Right forelimb (tissue), 1 donor: ENCODE measurements at places on chromosomes 1 and 21.

GRCh38 chr1:68673771-68674170, 176.9 kb upstream of the DEPDC1 start:
- no peak for DNase-seq

GRCh38 chr1:229019663-229020271, 251.1 kb upstream of the RAB4A start:
- no peak for DNase-seq

- no peak for DNase-seq
Observed at GRCh38 chr1:12458571-12458970, 159.4 kb downstream of the DHRS3 start.

DNA sequence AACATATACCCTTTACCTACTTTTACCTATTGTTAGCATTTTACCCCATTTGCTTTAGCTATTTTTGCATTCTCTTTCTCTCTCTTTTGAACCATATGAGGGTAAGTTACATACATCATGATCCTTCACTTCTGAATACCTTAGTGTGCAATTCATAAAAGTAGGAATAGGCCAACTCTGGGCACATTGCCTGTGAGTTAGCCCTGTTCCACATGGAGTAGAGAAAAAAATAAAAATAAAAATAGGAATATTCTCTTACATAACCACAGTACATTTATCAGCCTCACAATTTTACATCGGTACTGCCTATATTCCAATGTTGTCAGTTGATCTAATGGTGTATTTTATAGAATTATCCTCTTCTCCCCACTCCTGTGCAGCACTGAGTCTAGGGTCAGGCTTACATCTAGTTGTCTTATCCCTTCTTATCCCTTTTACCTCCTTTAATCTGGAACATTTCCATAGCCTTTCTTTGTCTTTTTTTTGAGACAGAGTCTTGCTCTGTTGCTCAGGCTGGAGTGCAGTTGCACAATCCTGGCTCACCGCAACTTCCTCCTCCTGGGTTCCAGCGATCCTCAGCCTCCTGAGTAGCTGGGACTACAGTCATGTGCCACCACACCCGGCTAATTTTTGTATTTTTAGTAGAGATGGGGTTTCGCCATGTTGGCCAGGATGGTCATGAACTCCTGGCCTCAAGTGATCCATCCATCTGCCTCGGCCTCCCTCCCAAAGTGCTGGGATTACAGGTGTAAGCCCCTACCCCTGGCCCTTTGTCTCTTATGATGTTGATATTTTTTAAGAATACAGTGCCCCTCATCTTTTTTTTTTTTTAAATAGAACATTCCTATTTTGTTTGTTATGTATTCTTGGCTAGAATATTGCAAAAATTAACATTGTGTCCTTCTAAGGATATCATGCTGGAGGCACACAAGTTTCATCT, 11.1 kb upstream of the SLC30A1 start:
- no peak for DNase-seq

- DNase-seq, result no peak
Observed at GRCh38 chr1:76951153-76951552, 83.9 kb downstream of the ST6GALNAC5 start.

DNA sequence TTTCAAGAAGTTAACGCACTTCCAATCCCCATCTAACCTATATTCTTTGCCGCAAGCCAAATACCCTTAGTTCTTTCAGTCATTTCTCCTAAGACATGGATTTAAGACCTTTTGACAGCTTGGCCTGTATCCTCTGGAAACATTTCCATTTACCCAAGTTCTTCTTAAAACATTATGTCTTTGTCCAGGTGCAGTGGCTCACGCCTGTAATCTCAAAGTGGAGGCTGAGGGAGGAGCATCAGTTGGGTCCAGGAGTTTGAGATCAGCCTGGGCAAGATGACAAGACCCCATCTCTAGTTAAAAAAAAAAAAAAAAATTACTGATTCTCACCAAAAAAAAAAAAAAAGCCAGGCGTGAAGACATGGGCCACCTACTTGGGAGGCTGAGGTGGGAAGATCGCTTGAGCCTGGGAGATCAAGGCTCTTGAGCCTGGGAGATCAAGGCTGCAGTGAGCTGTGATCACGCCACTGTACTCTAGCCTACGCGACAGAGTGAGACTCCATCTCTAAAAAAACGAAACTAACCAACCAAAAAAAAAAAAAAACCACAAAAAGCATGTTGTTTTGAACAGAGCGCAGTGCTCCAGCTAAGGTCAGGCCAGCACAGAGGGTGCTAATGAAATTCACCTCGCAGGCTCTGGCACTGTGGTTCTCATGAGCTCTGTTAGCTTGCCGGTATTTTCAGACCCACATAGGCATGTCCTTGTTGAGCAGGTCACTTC, 36.0 kb downstream of the NUAK2 start:
- DNase-seq, result no peak

DNA sequence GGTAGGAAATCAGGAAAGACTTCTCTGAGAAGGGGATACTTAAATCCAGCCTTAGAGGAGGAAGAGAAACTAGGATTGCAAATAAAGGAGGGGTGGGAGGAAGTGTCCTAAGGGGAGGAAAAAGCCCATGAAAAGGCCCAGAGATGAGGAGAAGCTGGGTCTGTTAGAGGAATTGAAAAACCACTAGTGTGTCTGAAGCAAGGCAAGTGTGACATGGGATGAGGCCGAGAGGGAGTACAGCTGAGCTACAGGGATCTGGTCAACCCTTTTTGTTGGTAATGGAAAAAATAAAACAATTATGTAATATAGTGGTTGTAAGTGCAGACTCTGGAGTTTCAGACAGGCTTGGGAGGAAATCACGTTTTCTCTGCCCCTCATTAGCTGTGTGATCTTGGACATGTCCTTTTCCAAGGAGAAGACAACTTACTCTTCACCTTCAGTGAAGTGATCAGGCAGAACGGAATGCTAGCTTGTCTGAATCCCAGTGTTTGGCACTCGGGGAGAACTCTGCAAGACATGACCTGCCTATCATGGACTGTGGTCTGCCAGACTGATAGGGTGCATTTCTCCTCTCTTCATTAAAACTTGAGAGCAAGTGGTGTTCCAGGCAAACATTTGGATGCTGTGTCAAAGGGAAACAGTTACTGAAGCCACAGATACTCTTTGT, 7.4 kb upstream of the S100A10 start:
- DNase-seq, result no peak

DNA sequence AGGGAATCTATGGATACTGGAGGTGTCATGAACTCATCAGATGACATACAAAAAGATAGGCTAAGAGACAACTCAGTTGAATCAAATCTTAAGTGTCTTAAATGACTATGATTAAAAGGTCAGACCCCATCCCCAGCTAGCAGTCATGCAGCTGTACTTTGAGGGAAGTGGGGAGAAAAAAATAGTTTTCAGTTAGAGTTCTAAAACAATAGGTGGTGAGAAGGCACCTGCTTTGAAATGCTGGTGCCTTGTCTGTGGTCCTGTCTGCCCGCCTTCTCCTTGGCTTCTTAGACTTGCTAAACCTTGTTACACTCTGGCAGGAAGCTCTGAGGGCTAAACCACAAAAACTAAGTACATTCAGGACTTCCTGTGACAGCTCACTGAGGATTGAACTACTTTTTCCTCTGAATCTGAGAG, 15.3 kb downstream of the CD2 start:
- no peak for DNase-seq

GRCh38 chr21:15221799-15222386, 157.1 kb upstream of the NRIP1 start:
- DNase-seq, result no peak

DNA sequence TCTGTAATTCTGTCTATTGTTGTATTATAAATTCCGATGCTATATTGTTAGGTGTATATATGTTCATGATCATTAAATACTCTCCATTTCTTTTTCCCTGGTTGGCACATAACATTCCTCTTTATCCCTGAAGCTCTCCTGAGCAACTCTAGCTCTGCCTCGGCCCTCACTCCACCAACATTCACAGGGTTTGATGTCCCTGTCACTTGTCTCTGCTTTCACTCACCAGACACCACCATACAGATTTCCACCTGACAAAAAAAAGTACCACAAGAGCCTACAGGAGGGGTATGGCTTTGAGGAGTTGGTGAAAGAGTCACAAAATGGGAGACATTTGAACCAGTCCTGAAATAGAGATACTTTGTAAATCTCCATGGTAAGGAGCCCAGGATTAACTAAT, 8.8 kb upstream of the TSPEAR start:
- no peak for DNase-seq

GRCh38 chr1:200749090-200749489, 10.4 kb downstream of the CAMSAP2 start:
- DNase-seq, result no peak

DNA sequence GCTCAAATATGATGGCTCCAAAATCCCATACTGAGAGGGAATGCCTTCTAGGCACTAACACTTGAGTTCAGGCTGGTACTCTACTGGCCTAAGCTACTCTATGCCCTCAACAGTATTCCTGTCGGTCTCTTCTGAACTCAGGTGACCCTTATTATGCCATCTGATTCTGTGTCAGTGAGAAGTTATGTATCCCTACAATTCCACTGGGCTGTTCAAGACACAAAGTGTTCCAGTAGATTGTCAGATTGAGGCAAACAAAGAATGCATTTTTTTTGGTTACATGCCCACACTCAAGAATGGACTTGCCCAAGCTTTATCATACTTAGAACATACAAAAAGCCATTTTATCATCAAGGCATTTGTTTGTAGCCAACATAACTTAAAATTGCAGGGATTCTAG, 553.8 kb upstream of the PRMT6 start:
- no peak for DNase-seq

GRCh38 chr1:183411091-183411490, 7.1 kb downstream of the NMNAT2 start:
- no peak for DNase-seq

GRCh38 chr1:191260056-191260455, 782.4 kb upstream of the BRINP3 start:
- DNase-seq, result no peak

- DNase-seq, result no peak
Observed at GRCh38 chr21:37564924-37565529, 198.5 kb downstream of the DYRK1A start.

- DNase-seq, result no peak
Observed at GRCh38 chr21:43645976-43646375, 13.3 kb downstream of the HSF2BP start.

GRCh38 chr1:219402925-219403324, 210.0 kb downstream of the ZC3H11B start:
- no peak for DNase-seq

GRCh38 chr1:182670032-182670749, 14.2 kb downstream of the RGS8 start:
- no peak for DNase-seq

GRCh38 chr1:204341380-204341779, 18.3 kb downstream of the PLEKHA6 start:
- DNase-seq, result no peak

DNA sequence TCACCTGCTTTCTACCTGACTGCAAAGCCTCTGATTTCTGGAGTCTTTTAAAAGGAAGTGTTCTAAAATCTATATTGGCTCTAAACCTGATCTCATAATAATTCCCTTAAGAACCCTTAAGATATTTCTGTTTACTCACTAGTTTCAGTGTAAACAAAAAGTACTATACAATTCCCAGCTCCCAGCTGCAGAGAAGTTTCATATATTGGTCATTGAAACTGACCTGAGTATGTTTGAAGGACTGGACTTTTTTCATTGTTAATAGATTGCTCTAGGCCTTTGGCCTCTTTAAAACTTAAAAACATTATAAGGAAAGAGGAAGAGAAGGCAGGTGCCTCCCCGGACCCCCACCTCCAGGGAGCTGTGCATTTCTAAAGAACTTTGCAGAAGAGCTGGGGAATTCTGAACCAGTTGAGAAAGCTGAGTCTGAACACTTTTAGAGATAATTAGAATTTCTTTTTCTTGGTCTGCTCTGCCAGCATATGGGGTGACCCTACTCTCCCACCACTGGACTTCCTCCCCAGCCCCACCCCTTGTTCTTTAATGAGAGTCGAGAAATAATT, 23.7 kb downstream of the CLIC6 start:
- DNase-seq, result no peak

DNA sequence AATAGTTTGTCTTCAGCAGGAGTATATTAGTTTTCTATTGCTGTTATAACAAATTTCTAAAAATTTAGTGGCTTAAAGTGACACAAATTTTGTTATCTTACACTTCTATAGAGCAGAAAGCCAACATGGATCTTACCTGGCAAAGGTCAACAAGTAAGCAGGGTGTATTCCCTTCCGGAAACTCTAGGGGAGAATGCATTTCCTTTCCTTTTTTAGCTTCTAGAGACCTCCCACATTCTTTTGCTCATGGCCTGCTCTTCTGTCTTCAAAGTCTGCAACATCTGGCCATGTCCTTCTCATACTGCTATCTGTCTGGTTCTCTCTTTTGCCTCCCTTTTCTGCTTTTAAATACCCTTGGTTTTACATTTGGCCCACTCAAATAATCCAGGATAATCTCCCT, 242.6 kb downstream of the ZNF648 start:
- no peak for DNase-seq

- no peak for DNase-seq
Observed at GRCh38 chr1:114854693-114855320, at the start of gene SYCP1. SYCP1 (plus strand) TSS chr1:114854863; CDS start chr1:114855465, 602 bp downstream.

- DNase-seq, result peak; percentile 69
Observed at GRCh38 chr1:56477164-56478111, 101.9 kb downstream of the PLPP3 start.

DNA sequence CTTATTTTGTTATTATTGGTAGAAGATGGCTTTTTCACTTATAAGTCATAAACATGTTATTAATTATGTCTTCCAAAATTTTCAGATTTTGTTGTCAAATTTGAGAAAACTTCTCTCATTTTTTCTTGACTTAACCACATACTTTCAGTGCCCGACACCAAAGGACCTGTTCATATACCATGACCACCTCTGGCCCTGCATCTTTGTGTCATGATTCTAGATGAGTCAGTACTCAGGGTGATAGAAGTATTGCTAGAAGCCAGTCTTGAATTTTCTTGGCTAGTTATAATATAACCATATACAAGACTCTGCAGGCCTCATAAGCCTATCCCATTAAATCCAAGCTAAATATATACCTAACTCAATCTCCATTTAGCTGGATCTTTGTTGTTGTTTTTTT, 35.4 kb upstream of the DPH5 start:
- DNase-seq, result no peak

- no peak for DNase-seq
Observed at GRCh38 chr1:31214316-31215064, 25.2 kb downstream of the NKAIN1 start.

GRCh38 chr1:78101051-78101450, 55.3 kb downstream of the GIPC2 start:
- no peak for DNase-seq

GRCh38 chr1:236073307-236073897, 8.5 kb upstream of the NID1 start:
- no peak for DNase-seq

DNA sequence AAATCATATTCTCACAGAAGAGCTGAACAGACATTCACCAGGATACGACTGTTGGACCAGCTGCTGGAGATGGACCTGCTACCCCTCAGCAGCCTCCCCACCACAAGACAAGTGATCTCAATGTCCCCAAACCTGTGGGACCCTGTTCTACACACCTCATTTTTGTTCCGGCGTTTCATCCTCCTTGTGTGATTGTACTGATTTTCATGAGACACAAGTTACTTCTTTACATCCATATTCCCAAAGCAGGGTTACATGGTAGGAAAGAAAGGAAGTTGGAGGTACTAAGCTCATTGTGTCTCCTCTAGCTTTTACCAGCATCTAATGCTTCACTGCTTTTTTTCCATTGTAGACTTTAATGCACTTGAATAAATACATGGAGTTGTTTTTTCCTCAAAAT, 8.7 kb downstream of the ADAMTS1 start:
- no peak for DNase-seq
